Stimulated activated CD4-positive, alpha-beta T cell treated with anti-CD3 and anti-CD28 coated beads, Interleukin-15, amount 100 ng/mL, for 1 hour (primary cell): ENCODE measurements at places on chromosomes 3 and 15.

DNA sequence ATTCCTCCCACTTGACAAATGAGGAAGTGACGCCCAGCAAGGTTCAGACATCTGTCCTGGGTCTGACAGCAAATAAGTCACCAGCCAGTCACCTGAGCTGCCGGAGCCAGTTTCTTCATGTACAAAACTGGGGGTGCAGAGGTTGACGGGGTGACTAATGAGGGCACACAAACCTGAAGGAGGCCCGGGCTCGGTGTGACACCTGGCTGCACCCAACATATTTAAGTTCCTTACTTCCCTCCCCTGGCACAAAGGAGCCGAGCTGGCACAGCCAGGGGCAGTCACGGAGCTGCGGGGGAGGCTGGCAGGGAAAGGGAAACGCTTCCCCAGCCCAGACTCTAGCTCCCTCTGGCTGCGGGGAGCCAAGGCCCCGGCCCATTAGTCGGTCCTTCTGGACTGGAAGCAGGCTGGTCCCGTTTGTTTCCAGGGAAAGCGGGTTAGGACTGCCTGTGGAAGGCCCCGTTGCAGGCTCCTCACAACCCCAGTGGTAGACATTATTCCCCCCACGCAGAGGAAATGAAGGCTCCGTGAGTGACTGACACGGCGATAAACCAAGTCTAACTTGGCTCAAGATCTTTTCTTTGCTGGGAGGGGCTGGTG, 2.3 kb downstream of the FBXL22 start:
- peak; percentile 24 for DNase-seq

DNA sequence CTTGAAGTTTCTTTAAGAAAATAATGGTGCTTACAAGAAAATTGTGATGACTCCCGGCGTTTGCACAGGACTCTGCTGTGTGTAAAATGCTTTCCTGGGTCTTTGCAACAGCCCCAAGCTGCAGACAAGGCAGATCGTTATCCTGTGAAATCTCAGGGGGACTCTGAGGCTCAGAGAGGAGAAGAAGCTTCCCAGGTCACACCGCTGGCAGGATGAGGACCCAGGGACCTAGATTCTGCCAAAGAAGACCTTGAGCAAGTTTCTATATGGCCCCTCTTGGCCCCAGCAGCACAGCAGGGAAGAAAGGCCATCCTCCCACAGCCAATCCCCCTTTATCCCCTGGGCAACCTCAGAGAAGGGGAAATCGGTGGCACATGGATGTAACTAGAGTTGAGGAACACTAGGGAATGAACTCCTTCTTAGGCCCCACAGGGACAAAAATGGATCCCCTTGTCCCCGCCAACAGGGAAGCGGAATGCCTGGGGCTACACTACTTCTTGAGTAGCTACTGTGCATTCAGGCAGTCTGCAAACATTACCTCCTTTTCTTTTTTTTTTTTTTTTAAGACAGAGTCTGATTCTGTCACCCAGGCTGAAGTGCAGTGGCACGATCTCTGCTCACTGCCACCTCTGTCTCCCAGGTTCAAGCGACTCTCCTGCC, 72.8 kb downstream of the CPN2 start:
- DNase-seq, result no peak

GRCh38 chr3:194824701-194825111, 139.0 kb downstream of the FAM43A start:
- no peak for DNase-seq

- no peak for DNase-seq
Measured at GRCh38 chr15:66594344-66594743, 28.5 kb upstream of the LCTL start.

GRCh38 chr3:37129871-37130270, 44.5 kb downstream of the LRRFIP2 start:
- DNase-seq, result no peak

GRCh38 chr3:142987080-142987700, 14.2 kb upstream of the U2SURP start:
- DNase-seq, result no peak

GRCh38 chr3:94607778-94608177, 544.9 kb downstream of the NSUN3 start:
- no peak for DNase-seq

- DNase-seq, result peak; percentile 5
Measured at GRCh38 chr15:39919748-39920509, at the start of gene GPR176. TSS of gene GPR176 (minus strand) at chr15:39920266. CDS start at chr15:39920026, 240 bp downstream.

GRCh38 chr15:96699871-96700401, 369.4 kb downstream of the NR2F2 start:
- DNase-seq, result no peak

DNA sequence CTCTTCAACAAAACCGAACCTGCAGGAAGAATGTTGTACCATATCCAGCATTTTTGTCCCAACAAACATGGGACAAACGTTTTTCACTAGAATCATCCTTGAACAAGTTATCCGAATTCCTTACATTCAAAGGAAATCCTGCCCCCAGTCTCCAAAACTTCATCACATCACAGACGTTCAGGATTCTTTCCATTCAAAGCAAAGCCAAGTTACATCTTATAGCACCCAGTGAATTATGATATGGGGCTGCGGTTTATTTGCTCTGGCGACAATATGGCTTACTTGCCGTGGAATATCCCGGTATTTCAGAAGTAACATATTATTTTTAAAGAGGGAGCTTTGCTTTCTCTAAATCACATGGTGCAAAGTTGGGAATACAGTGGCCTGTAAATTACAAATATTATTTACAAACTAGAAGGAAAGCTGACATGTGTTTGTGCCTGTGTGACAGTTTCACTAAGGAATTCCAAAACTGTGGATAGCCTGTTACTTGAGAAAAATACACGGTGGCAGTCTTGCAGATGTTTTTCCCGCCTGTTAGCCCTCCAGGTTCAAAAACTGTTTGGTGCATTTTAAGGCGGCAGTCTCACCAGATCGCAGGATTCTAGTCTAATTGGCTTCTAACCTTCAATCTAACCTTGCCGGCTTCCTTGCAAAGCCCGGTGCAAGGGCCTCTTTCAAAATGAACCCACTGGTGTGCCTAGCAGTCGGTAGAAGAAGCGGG, 736 bp upstream of the MBNL1 start:
- DNase-seq, result no peak

DNA sequence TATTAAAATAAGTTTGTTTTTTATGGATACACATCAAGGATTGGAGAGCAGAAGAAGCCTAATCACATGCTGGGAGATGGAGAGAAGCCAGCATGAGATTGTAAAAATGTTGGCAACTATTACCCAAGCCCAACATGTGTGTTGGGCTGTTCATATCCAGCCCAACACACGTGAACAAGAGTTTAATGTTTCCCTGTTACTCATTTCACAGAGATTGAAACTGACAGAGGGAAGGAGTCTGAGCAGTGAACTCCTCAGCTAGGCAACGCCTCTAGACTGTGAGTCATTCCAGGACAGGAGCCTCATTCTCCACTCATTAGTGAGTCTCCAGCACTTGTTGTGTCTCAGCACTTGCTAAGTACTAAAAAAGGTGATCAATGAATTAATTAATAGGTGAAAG, 43.2 kb upstream of the CMSS1 start:
- DNase-seq, result no peak

DNA sequence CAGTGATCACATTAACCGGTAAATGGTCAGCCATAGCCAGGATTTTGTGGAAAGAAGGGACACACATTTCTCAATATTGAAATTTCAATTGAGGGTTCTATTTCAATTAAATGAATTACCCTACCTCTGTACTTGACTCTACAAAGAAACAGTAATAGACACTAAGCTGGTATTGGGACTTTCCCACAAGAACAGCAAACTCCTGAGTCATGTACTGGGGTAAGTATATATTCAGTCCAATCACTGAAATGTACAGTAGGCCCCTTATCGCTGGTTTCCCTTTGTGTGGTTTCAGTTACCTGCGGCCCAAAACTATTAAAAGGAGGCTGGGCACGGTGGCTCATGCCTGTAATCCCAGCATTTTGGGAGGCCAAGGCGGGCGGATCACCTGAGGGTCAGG, 17.6 kb downstream of the ASB14 start:
- no peak for DNase-seq

DNA sequence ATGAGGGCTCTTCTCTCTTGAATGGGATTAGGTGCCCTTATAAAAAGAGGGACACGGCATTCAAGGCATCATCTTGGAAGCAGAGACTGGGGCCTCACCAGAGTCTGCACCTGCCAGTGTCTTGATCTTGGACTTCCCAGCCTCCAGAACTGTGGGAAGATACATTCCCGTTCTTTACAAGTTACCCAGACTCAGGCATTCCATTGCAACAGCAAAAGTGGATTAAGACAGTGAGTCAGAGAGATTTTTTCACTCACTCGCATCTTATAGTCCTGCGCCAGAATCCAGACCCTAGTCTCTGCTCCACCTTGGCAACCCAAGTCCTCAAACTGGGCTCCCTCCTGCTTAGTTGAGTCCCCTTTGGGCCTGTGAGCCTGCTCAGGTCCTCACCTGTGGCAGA, 2.7 kb downstream of the LCTL start:
- DNase-seq, result no peak

DNA sequence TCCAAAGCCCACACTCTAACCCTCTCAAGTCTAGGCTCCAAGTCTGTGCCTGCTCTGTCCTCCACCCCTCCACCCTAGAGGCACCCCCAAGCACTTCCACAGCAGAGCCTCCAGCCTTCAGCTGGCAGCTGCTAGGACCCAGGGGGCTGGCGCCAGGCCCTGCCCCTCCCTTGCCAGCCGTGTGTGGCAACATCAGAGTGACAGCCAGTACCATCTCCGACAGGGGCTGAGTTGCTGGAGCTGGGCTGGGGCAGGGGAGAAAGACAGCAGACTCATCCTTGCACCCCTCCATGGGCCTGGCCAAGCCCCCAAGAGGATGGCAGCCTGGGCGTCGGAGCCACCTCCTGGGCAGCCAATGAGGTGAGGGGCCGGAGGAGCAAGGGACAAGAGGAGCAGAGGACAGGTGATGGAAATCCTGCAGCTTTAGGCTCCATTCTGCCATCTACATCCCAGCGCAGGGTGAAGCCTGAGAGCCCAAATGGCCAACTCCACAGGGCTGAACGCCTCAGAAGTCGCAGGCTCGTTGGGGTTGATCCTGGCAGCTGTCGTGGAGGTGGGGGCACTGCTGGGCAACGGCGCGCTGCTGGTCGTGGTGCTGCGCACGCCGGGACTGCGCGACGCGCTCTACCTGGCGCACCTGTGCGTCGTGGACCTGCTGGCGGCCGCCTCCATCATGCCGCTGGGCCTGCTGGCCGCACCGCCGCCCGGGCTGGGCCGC, at the start of gene GPR62:
Gene GPR62 (plus strand): TSS at position 207 of the 718 bp plus-strand sequence. CDS start 272 bp downstream, at position 479.
- DNase-seq, result no peak

DNA sequence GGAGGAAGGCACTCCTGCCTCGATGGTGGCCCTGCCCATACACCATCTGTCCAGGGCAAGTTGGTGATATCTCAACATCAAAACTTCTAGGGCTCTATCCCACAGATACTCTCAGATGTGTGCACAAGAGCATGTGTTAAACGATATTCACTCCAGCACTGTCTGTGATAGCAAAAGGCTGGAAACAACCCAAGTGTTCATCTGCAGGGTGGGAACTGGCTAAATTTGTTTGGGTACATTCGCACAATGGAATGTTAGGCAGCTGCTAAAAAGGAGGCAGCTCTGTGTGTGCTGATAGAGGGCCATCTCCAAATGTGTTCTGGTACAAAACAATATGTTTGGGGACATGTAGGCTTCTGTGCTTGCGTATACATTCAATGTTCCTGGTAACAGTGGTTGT, 19.8 kb downstream of the IGDCC4 start:
- no peak for DNase-seq

DNA sequence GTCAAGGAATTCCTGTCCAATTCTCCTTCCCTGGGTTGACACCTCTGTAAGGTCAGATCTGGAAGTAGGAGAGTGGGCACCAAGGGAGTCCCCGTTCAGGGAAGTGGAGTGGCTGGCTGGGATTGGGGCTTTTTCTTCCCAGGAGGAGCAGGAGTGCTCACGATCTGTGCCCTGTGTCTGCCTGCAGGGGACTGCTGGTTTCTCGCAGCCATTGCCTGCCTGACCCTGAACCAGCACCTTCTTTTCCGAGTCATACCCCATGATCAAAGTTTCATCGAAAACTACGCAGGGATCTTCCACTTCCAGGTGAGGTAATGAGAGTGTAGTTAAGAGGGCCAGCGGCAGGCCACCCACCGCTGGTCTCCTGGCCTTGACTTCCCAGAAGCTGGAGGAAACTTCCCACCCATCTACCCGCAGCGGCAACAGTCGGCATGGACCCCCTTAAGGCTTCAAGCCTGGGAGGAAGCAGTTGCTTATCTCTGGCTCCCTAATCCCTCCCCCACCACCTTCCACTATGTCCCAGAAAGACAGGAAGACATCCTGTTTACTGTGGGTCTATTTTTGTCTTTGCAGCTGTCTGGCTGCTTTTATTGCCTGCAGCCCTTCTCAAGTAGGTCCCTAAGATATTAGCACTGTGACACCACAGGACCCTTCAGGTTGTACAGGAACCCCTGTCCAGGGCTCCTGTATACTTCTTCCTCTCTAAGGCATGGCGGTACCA, 26.8 kb downstream of the CAPN3 start:
- DNase-seq, result no peak

GRCh38 chr3:17372362-17373210, 369.8 kb downstream of the TBC1D5 start:
- no peak for DNase-seq

DNA sequence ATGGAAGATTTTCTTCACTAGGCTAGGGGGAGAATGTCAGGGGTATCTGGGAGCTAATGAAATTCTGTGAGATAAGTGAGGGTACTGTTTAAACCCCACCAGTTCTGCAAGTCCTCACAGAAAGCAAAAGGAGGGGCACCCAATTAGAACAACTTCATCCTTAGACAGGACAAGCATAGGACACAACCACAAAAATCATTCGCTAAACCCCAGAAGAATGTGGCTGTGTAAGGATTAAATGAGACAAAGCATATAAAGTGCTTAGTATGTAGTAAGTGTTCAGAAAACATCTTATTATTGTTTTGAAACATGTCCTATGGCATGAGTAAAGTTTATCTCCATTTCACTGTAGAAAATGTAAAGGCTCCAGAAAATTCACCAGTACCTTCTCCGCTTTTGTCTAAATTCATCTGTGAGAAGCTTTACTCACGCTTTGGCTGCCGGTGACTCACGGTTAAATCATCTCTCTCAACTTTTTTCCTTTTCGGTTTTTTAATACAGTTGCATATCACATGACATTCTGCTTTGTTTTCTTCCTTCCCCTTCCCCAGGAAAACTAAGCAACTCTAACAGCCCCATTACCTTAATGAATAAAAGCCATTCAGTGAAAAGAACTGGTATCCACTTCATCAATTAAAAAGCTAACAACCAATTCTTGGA, 1.7 kb downstream of the CLRN1 start:
- no peak for DNase-seq
